Activated CD4-positive, alpha-beta memory T cell treated with anti-CD3 and anti-CD28 coated beads for 36 hours (primary cell): ENCODE measurements at places on chromosomes 7 and 10. TPM values are rescaled to one million over a fixed set of nuclear protein-coding genes. Genes with fewer than 3 reads are reported as not detected.

DNA sequence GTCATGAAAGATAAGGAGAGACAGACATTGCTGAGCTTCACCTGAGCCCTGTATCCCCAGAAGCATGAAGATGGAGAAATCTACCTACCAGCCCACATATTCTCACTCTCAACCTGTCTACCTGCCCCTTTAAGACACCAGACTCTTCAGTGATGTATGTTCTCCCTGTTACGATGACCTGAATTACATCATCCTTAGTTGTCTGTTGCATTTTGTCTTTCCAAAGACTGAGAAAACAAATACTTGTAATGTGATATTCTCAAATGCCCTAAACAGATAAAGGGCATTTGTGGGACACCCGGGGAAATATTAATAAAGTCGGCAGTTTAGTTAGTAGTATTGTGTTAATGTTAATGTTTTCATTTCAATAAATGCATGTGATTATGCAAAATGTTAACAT lies 305.8 kb upstream of the IGFBP3 start:
- no peak for DNase-seq

DNA sequence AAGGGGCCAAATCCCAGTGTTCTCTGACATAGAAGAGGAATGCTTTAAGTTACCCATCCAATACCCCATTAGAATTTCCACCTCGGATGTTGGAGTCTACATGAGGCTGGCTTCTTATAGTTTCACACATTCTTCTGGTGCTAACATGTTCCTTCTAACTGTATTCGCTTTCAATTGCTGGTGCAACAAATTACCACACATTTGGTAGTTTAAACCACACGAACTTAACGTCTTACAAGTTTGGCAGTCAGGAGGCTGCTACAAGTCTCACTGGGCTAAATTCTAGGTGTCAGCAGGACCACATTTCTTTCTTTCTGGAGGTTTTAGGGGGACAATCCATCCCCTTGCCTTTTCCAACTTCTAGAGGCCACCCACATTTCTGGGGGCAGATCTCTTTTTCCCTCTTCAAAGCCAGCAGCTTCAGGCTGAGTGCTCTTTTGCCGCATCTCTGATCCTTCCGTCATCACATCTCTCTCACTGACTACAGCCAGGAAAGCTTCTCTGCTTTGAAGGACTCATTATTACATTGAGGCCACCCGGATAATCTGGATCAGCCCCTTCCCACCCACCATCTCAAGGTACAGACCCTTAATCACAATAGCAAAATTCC lies 5.1 kb upstream of the MACC1 start:
- DNase-seq = no peak

GRCh38 chr10:117409549-117410305 lies 34.5 kb upstream of the PDZD8 start:
- no peak for DNase-seq

DNA sequence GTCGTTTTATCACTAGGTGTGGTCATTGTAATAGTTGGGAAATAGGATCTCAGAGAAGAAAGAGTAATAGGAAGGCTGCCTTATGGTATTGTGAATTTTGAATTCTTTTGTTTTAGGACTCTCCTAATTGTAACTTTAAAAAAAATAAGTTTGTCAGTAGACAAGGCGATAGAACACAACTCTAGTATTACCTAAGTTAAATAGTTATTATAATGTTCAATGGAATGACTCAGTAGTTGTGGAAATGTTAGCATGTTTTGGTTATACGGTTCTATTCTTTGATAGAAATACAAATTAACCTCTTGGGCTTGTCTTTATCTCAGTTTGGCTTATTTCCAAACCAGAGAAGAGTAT lies 1.4 kb downstream of the DNAH11 start:
- no peak for DNase-seq

GRCh38 chr7:106704000-106704840 lies 43.3 kb upstream of the CCDC71L start:
- DNase-seq = peak; percentile 27

DNA sequence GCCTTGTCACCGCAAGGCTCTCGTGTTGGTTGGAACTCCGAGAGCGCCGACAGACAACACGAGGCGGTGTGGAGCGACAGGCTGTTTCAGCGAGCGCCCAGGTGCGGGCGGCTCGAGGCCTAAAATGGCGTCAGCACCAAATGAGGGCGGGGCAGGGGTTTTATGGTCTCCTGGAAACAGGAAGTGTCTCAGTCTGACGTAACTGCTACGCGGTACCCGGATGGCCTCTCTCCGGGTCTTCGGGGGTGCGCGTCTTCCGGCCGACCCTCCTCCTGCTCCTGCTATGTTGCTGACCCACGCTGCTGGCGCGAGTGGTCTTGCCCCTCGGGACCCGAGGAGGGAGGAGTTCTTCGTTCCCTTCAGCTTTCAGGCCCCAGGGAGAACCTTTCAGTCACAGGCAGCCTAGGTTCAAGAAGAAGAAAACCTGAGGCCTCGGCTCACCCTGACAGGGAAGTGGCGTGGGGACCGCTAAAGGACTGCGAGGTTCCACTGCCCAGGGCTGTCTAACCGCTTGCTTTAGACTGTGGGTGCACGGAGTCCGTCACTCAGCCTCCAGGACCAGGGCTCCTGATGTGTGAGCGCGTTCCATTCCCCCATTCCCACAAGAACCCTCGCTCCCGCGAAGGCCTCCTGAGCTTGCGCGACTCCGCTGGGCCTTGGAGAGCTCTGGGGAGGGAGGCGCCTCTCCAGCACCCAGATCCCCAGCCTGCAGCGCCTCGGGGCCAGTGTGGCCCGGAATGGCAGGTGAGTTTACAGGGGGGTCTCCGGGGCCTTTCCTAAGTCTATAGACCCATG lies 77.3 kb downstream of the GLRX3 start:
- DNase-seq = no peak

GRCh38 chr7:29921404-29922010 lies 68.1 kb downstream of the SCRN1 start:
- peak; percentile 50 for DNase-seq

GRCh38 chr7:1914321-1914720 lies 244.2 kb downstream of the ELFN1 start:
- no peak for DNase-seq

GRCh38 chr7:94792241-94792640 lies 115.2 kb upstream of the PPP1R9A start:
- no peak for DNase-seq

DNA sequence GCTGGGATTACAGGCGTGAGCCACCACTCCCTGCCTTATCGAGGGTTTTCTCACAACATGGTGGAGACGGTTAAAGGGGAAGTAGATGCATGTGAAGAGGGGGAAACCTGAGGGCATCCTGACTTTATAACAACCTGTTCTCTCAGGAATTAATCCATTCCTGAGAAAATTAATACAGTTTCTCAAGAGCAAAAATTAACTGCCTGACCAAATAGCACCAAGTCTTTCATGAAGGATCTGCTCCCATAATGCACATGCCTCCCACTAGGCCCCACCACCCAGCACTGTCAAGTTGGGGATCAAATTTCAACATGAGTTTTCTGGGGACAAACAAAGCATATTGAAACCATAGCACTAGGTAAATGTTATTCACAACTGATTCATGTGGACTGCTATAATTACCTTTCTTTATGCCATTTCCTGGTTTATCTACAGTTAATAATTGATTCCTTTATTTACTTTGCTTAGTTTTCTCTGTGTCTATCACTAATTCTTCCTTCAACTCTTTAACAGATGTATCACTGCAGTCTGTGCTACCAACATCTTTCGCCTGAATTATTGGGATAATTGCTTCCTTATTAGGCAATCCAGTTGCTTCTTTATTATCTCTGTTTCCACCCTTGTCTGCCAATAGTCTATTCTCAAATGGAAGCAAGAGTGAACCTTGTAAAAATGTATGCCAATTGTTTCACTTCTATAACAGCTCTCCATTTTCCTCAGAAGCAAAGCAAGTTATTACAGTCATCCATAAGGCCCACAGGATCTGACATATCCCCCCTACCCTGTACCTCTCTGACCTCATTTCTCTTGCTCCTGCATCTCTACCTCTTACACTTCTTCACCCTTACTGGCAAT lies 12.9 kb upstream of the MICU1 start:
- DNase-seq = no peak

- no peak for DNase-seq
Observed at GRCh38 chr7:75687246-75688088, 51.3 kb downstream of the HIP1 start.

DNA sequence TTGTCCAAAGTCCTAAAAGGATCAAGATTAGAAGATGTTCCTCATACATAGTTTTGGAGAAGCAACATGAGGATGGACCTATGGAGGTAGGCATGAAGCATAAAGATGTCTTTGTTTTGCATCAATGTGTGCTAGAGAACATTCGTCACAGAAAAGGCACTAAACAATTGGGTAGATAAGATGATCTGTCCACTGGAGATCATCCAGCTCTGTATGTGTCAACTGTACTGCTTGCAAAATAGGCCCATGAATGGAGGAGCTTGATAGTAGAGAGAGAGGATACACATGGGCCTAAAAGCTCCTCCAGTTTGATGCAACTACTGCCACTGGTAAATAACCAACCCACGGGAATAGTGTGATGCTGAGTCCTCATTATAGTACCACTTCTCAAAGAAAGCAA lies 286.4 kb upstream of the HGF start:
- DNase-seq = no peak

- no peak for DNase-seq
Observed at GRCh38 chr7:2000153-2000687, 232.5 kb downstream of the MAD1L1 start.

GRCh38 chr10:124086097-124086710 lies 7.2 kb downstream of the CHST15 start:
- no peak for DNase-seq

GRCh38 chr10:43904301-43904700 lies 255.6 kb upstream of the ZNF32 start:
- DNase-seq = no peak

DNA sequence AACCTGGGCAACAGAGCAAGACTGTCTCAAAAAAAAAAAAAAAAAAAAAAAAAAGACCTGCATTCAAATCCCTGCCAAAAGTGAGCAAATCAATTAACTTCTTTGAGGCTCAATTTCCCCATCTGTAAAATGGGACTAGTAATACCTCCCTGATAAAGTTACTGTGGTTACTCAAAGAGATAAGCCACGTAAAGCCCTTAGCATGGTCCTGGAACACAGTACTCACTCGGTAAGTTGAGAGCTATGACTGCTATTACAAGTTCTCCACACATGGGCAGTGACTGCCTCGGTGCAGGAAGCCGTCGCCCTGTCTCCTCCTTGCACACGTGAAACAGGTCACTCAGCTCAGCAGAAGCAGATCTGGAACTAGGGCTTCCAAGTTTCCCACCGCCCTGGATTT lies 37.9 kb downstream of the DDIT4 start:
- peak; percentile 47 for DNase-seq

DNA sequence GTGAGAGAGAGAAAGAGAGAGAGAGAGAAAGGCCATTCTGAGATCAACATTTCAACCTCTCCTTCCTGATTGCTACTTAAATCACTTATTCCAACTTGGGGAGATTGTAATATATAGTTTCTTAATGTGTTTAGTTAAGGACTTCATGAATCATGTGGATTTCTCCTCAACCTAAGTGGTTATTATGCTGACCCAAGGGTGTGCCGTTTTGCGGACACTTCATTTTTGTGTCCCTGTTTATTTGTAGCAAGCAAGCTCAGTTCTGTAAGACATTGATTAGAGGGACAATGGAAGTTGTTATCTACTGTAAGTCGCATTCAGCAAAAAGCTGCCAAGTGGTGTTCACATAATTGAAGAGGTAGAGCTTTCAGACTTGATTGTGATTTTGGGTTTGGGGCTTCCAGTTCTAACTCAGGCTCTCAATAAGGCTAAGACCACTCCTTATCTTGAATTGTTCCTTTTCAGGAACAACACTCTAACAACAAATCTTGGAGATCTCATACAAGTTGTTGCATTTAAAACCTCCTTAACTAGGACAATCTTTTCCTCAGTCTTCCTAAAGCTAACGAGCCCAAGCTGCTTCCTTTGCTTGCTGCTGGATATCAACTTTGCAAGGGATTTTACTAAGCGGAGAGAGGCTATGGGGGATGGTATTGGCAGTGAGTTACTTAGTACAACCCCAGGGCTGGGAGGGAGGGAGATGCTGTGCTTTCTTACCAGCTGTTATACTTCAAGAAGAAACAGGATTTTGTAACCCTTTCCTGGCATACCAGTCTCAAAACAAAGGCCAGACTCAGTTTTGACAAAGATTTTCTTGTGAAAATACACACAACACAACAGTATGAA lies 19.8 kb upstream of the COL1A2 start:
- DNase-seq = no peak

- no peak for DNase-seq
Observed at GRCh38 chr10:23742368-23742767, 303.5 kb downstream of the OTUD1 start.

DNA sequence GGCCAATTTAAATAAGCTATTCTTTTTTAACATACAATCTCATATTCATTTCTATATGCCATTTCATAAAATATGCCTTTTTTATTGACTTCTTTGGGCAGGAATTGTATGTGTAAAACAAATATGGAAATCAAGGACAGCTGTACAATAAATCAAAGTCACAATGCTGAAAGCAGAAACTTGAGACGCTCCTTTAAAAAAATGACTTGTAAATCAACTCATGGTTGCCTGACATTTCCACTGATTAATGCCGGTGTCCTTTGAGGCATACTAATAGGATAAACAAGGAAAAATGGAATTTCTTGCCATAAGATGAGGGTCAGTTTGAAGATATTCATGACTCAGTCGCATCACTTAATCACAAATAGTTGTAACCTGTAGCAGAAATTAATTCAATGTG lies 247.4 kb upstream of the TEX47 start:
- DNase-seq = no peak

The MRC1 gene
- total RNA-seq = not detected

The BMPER gene
- not detected for total RNA-seq

The GCK gene
- total RNA-seq = 1.3 TPM

The MPP7 gene
- 12.8 TPM for total RNA-seq

The MRLN gene
- not detected for total RNA-seq

The WASHC2C gene
- 24.2 TPM for total RNA-seq

The MACC1 gene
- 0.10 TPM for total RNA-seq

The TFPI2 gene
- not detected for total RNA-seq

The GARIN1A gene
- 0.10 TPM for total RNA-seq
